ENCODE measurements at places on chromosomes 3 and 15.

DNA sequence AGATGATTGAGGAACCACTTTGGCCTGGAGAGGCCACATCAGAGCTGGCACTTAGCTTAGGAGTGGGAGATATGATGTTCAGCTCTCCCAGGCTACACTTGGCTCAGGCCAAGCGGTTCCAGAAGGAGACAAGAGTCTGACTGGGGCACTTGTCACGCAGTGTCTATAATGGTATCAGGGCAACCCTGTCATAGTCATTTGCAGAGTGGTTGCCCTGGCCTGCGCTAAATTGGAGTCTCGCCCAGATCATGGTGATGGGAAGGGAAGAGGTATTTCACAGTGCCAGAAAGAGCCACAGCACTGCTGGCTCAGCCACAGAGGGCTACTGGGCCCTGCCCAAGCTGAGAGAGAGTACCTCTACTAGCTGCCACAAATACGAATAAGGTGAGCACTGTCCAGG lies 186.9 kb upstream of the CRBN start:
- no peak for DNase-seq

- DNase-seq = no peak
Observed at GRCh38 chr3:139522421-139522820, 17.1 kb downstream of the RBP1 start.

DNA sequence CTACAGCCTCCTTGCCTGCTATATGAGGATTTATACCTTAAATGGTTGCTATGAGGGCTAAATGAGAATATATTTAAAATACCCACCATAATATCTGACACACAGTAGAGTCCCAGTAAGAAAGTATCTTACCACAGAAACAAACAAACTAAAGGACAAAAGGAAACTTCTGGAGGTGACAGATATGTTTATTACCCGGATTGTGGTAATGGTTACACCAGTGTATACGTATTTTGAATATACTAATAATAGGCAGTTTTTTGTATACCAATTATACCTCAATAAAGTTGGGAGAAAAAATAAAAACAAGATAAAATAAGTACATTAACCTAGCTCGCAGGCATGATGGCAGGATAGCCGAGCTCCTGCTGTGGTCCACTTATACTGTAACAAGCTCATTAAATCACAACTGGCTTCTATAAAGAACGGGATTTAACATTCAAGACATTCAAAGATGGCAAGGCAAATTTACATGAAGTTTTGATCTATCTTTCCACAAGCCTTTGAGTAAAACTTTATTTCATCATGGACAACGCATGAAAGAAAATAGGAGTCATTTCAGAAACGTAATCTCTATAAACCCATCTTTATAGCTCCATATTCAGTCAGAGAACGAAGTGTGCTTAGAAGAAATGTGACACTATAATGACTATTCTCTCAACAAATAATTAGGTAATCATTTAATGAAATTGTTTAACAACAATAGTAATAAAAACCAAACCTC lies 1.5 kb downstream of the RPN1 start:
- no peak for DNase-seq

- peak; percentile 52 for DNase-seq
Observed at GRCh38 chr3:153595186-153595815, 433.3 kb downstream of the RAP2B start.

DNA sequence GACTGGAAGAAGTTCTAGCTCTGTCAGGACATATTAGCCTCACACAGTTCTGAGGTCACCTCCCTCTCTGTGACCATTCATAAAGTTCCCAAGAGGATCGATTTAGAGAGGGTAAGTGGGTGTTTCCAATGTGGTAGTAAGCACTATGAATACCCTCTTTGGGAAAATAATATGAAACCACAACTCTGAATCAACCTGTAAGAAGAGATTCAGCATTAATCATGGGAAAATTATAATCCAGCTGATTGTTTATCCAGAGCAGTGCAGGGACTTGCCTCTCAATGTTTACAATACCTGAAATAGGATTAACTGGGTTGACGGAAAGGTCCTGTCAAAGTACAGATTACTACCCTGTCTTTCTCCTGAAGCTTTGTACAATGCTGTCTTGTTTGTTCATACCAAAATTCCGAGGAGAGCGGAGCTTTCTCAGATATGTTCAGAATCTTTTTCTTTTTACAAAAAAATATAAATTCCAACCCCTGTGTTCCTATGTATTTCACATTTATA lies 302.9 kb upstream of the DPPA4 start:
- DNase-seq = no peak

DNA sequence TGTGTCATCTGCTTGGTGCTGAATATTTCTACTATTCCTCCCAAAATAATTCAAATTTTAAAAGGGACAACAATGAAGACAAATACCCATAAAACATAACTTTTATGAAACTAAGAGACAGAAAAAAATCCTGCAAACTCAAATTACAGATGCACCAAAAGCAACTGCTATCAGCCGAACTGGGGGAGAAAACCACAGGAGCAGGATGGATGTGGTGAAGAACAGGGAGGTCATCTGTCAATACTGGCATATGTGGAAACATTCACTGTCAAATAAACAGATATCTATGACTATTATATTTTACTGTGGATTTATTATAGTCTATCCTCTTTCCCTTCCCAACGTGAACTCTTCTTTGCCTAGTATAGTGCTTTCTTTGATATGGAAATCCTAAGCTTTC lies 53.3 kb upstream of the CPOX start:
- DNase-seq = no peak

GRCh38 chr3:105553851-105554250 lies 187.1 kb downstream of the ALCAM start:
- DNase-seq = no peak

DNA sequence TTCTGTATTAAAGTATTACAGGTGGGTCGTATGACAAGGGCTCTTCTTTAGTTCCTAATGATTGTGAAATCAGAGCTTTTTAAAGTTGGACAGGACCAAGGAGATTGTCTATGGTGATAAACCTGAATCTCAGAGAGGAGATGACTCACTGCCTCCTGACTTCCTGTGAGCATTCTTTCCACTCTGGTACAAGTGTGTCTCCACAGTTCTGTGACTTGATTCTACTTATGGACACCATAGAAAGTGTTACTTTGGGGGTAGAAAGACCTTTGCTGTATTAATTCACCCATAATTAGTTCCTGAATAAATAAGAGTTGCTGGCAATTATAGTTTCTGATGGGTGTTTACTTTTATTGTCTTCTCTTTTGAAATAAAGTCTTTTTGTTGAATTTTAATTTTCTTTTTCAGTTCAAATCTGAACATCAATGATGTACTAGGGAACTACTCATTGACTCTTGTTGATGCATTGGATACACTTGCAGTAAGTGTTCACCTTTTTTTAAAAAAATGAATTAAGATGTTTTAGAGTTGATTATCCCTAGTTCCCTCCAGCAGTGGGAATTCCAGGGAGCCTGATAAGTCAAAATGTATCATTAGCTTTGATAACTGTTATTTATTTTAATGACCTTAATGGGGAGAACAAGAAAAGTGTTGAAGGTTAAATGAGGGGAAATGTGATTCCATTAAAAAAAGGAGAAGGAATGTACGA lies 7.4 kb downstream of the EDEM1 start:
- DNase-seq = no peak

- no peak for DNase-seq
Observed at GRCh38 chr15:95511671-95512070, 818.8 kb upstream of the NR2F2 start.

DNA sequence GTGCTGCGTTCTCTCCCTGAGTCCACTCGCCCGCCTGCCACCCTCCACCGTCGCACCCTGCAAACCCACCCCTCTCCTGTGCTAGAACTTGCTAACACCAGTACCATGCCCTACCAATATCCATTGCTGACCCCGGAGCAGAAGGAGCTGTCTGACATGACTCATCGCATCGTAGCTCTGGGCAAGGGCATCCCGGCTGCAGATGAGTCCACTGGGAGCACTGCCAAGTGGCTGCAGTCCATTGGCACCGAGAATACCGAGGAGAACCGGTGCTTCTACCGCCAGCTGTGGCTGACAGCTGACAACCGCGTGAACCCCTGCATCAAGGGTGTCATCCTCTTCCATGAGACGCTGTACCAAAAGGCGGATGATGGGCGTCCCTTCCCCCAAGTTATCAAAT lies 4.9 kb upstream of the ALAS1 start:
- no peak for DNase-seq

DNA sequence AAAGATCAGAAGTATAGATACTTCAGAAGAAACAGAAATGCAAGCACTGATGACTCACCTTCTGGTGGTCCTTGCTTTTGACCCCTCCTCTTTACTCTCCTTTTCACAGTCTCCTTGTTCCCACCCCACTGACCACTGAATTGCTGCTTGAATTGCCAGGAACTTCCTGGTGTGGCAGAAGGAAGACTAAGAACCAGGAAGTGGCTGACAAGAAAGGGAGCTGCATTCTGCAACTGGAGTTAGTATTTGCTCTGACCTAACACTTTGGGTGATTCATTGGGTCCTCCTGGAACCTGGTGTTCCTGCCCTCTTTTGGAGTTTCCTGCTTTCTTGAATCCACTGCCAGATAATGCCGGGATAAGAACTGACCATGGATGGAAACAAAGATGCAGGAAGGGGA lies 23.0 kb downstream of the KY start:
- no peak for DNase-seq

DNA sequence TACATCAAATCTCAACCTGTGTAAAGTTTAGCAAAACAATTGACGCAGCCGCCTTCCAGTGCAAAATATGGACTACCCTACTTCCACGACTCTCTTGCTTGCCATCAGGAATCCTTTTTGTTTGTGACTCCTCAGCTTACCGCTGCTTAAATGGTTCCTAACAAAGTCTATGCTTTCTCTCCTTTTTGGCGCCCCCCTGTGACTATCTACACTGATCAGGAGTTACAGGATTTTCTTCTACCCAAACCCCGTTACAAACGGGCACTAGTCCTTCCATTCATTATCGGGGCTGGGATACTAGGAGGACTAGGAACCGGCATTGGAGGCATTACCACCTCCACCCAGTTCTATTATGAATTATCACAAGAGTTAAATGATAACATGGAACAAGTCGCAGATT lies 184.0 kb downstream of the IGSF11 start:
- no peak for DNase-seq

DNA sequence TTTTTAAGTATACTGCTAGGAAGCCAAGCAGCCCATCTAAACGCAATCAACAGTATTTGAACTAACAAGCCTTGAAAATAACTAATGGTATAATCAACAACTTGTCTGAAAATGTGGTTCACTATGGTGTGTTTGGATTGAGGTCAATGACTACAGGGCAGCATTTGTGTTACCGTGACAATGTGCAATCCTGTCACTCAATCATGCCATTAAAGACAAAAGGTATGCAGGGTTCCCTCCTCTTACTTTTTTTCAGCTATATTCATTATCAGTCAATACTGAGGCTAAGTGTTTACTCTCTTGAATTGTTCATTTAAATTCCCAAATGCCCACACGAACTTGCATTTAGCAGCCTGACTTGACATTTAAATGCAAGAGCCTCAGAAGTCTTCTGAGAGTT lies 1099.3 kb upstream of the EPHA6 start:
- DNase-seq = peak; percentile 61

GRCh38 chr3:21643752-21644151 lies 107.3 kb downstream of the ZNF385D start:
- no peak for DNase-seq

DNA sequence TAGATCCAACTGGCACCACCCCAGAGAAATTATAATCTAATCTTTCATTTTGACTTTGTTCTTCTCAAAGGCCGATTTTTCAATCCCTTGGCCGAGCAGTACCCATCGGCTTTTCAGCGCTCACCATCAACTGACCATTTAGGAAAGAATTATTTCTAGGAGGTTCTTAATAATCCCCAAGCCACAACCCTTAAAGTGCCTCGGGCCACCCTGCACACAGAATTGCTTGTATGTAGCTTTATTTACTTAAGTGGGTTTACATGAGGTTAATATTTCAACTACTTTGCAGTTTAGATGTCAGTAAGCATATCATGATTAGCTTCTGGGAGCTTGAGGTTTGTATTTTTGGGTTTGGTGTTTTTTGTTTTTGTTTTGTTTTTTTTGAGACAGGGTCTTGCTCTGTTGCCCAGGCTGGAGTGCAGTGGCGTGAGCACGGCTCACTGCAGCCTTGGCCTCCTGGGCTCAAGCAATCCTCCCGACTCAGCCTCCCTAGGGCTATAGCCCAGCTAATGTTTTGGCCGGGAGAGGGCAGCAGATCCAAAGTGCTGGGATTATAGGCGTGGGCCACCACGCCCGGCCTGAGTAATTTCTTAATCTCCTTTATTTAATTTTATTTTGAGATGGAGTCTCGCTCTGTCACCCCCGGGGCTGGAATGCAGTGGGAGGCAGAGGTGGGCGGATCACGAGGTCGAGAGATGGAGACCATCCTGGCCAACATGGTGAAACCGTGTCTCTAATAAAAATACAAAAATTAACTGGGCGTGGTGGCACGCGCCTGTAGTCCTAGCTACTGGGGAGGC lies 801 bp upstream of the CDAN1 start:
- DNase-seq = no peak

- no peak for DNase-seq
Observed at GRCh38 chr3:71087143-71088018, 496.1 kb downstream of the FOXP1 start.

DNA sequence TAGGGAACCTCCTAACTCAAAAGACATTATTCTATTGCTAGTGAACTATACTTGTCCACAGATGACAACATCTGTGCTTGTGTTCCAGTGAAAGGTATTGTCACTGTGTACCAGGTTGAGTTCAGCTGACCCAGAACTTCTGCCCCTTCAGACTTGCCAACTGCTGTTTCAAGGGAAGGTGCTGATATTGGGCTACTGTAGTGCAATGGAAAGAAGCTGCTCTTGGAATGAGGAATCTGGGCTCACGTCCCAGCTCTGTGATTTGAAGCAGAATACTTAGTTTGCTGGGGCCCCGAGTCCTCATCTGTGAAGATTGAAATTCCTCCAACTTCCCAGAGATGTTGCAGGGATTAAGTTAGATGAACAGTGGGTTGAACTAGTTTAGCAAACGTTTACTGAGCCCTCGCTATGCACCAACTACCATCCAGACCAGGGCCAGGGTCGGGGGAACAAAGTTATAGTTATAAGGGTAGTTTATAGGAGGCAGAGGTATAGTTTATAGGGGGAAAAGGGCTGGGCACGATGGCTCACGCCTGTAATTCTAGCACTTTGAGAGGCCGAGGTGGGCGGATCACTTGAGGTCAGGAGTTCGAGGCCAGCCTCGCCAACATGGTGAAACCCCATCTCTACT lies 15.9 kb upstream of the UMPS start:
- DNase-seq = no peak

- no peak for DNase-seq
Observed at GRCh38 chr3:108705045-108705444, 52.2 kb downstream of the RETNLB start.

DNA sequence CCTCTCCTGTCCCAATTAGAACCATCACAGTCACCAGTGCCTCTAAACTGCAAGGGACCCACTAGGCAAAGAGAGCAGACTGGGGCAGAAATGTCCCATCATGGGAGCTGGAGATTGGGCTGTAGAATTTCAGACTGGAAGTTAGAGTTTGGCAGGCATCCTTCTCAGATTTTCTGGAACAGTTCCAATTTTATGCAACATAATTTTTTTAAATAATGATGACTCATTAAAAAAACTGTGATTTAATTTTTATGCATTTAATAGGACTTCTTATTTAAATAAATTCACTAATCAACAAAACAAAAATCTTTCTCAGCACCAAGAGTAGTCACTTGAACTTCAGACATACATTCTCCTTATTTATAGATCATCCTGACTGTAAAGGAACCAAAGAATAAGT lies 84.6 kb upstream of the SLC7A14 start:
- DNase-seq = no peak
